ENCODE measurements at places on chromosomes 6 and 20.
A peak's percentile ranks its signal among the peaks of the same experiment; 100 is the strongest.

- no peak for DNase-seq
Observed at GRCh38 chr20:47067776-47068175, 173.1 kb downstream of the EYA2 start.

DNA sequence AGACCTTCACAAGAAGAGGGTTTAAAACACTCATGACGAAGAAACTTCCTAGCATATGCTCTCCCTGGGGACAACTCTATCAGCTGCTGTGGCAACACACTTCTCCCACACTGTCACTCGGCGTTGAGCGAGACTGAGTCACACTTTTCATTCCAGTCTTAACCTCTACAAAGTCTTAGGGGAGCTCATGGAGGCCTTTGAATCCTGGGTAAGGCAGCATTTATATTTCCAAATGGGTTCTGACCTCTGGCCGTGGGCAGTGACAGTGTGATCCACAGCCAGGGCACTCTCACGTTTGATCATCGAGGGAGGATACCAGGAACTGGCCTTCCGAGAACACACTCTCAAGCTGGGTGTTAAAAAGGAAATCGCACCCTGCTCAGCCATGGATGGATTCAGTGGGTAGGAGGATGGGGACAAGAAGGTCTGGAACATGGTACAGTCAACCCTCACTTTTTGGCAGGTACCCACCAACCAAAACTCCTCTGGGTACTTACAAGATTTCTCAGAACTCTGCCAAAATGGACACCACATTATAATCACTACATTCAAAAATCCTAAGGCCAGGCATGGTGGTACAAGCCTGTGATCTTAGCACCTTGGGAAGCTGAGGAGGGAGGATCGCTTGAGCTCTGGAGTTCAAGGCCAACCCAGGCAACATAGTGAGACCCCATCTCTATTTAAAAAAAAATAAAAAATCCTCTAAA lies 19.6 kb downstream of the RRBP1 start:
- no peak for DNase-seq

DNA sequence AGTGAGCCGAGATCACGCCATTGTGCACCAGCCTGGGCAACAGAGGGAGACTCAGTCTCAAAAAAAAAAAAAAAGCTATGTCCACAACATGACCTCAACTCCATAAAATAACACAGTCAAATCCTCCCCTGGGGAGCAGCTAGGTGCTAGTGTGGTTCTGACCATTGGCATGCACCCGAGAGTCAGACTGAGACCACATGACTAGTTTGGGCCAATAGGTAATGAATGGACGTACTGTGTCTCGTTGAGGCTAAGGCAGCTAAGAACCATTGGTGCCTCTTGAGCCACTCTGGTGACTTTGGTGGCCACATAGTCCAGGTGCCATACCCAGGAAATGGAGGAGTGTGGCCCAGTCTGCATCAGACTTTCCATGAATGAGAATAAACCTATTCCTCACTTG lies 40.3 kb downstream of the ATP9A start:
- no peak for DNase-seq

DNA sequence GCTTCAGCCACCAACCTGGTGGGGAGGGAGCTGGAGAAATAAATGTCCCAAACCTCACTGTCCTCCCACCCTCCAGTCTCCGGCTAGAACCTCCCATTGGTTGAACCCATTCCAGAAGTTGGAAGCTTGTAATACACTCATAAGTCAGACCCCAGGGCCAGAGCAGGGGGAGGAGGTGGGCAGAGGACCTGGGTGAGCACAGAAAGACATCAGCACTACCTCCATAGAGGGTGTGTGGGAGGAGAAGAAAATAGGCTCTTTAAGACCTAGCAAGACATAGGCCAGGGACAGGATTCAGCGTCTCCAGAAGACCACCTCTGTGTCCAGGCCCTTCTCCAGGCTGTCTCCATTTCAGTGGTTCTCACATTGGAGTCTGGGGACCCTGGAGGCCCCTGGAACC lies 73.3 kb upstream of the TOP1 start:
- DNase-seq = no peak

- DNase-seq = peak; percentile 68
Observed at GRCh38 chr6:28838634-28839442, 84.9 kb downstream of the TRIM27 start.

GRCh38 chr6:12890171-12890790 lies 173.7 kb downstream of the PHACTR1 start:
- DNase-seq = no peak

DNA sequence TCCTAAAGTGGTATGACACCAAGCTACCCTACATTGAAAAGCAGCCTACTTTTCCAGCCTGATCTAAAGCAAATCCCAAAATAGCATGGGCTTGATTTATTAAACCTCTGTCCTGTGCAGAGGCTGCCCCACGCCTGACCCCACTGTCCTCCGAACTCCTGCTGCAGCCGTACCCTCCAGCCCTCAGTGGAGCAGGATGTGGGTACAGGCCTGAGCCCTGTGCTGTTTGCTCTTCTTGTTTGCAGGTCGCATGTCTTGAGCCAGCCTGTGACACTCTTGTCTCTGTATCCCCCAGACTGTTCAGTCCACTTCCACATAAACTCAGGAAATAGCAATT lies 61.2 kb downstream of the RPP40 start:
- DNase-seq = no peak

DNA sequence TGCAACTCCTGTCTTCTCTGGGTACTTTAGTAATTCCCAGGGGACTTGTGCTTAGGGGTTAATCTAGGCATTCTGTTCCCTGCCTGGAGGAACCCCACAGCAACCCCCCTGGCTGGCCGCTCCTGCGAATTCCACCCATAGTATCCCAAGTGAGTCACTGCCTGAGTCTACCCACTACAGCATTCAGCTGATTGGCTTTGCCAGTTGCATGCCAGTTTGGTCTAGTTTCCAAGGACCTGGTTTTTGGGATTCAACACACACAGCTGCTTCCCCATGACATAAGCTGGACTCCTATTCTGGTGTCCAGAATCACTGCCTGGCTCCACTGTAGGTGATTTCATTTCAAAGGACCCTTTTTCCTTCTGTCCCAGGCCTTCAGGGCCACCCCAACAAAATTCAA lies 40.3 kb downstream of the PLCG1 start:
- no peak for DNase-seq

DNA sequence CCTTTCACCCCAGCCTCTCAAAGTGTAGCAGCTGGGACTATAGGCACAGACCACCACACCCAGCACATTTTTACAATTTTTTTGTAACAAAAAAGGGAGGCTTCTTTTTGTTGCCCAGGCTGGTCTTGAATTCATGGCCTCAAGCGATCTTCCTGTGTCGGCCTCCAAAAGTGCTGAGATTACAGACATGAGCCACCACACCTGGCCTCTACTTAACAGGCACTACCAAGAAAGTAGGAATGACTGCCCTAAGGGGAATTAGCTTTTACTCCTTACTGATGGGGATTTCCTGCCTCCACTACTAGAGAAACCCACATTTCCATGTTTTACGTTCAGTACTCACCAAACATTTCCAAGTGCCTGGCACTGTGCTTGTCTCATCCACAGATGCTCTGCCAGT lies 109.6 kb downstream of the CARMIL1 start:
- DNase-seq = no peak

DNA sequence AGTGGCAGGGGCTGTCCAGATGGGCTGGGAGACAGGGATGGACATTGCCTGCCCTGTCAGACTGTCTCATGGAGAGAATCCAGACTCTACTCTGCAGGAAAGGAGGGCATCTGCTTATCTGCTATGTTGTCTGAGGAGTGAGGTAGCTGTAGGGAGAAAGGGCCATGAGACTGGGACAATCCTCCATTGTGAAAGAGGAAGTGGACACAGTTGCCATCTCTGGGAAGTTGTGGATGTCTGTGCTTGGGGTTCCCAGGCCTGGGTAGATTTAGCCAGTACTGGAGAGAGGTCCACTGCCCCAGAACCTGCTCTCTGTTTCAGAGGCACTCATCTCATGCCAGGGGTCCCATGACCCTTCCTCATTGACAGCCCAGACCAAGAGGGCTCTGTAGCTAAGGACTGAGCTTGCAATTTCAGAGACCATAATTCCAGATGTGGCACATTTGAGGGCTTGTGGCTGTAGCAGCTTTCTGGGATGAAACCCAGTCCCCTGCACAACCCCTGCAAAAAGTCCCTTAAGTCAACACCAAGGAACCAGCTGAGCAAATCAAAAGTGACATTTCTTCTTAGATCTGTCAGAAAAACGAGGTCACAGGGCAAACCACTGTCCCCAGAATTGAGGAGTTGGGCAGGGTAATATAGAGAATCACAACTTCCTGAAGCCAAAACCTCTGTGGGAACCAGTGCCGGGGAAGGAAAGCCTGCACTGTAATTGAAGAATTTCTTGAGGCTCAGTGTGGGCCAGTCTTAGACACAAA lies 4.1 kb upstream of the SIRPG start:
- no peak for DNase-seq

- no peak for DNase-seq
Observed at GRCh38 chr6:170067181-170067641, 223.7 kb downstream of the DLL1 start.

DNA sequence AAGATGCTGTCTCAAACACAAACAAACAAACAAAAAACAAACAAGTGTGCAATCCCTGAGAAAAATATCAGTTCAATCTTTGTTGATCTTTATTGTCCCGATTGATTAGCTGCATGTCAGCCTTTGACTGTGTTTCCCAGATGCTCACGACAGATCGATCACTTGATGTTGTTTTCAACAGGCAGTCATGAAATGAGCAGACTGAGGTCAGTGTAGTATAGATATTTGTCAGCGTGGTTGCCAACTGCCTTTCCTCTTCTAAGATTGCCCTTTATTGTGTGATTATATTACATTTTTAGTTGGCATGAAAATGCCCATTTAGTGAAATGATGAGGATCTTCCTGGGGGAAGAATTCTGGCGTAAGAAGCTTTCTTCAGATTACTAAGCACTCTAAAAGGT lies 25.6 kb downstream of the UTRN start:
- no peak for DNase-seq

DNA sequence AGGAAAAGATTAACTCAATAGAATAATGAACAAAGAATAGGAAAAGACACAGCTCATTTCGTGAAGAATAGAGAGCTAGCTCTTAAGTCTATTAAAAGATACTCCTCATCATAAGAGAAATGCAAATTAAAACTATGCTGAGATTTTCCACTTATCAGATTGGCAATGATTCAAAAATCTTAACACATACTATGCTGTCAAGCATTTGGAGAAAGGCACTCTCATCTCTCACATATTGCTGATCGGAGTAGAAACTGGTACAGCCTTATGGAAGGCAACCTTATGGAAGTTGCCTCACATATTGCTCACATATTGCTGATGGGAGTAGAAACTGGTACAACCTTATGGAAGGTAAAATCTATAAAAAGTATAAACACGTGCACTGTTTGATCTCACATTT lies 21.4 kb upstream of the PLAGL1 start:
- DNase-seq = no peak

GRCh38 chr20:47319517-47320252 lies 36.8 kb downstream of the ZMYND8 start:
- no peak for DNase-seq

DNA sequence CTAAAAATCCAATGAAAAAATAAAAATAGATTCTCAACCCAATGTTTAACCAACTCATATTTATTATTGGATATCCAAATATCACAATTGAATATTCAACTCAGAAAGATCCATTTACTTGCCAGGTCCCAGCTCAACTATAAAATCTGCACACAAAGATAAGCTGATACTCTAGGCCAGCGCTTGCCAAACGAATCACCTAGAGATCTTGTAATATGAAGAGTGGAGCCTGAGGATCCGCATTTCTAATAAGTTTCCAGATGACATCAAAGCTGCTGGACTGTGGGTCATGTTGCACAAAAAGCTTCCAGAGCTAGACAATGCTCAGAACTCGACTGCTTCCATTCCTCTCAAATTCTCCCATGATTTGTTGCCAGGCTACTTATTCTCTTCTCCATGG lies 51.7 kb upstream of the HSF2 start:
- no peak for DNase-seq

DNA sequence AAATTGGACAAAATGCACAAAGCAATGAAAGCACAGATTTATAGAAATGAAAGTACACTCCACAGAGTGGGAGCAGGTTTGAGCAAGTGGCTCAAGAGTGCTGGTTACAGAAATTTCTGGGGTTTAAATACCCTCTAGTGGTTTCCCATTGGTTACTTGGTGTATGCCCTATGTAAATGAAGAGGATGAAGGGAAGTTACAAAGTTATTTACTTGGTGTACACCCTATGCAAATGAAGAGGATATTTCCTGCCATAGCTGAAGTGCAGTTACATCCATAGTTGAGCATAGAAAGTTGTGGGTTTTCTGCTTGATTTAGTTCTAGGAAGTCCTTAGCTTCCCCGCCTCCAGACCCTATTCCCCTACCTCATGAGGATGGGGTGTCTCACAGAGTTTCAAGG lies 22.7 kb downstream of the BCAS1 start:
- DNase-seq = no peak

GRCh38 chr20:6519556-6519955 lies 247.9 kb upstream of the BMP2 start:
- no peak for DNase-seq

- no peak for DNase-seq
Observed at GRCh38 chr6:45946352-45946751, 69.3 kb downstream of the CLIC5 start.

DNA sequence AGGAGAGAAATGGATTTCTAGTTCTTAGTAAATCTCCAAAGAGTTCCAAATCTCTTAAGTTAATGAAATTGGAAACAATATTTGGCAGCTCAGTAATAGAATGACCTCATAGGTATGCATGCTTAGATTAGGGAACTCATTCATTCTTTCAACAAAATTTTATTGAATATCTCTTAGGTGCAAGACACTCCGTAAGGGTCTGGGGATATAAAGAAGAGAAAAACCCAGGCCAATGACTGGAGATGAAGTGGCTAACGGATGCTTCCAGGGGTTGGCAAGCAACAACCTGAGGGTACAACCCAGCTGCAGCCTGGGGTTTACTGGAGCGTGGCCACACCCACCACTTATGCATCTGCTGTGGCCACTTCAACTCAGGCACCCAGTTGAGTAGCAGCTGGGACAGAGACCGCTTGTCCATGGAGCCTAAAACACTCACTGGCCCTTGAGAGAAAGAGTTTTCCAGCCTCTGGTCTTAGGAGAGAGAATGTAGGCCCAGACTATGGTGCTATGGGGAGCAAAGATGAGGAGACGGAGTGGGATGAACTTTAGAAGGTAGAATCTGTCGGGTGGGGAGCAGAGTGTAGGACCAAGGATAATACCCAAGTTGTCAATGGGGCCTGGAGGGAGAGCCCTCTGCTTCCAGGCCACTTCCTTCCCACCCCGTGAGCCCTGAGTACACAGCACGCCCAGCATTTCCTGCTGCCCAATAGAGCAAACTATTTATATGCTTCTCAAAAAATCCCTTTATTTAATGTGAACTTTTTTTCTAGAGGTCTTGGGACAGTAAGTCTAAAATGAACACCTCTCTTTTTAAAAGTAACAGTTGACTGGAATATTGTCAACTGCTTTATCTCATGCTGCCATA lies 46.8 kb upstream of the PXDC1 start:
- no peak for DNase-seq

Data from stimulated activated CD8-positive, alpha-beta memory T cell treated with anti-CD3 and anti-CD28 coated beads, Interleukin-15, amount 100 ng/mL, for 4 hours (primary cell).